Frontal cortex (tissue), 4 donors: ENCODE measurements at places on chromosomes 11 and 22. TPM values are rescaled to one million over a fixed set of nuclear protein-coding genes. Genes with fewer than 3 reads are reported as not detected.

Gene SHISAL1
- 20.8 TPM for total RNA-seq

Gene RBFOX2
- total RNA-seq: 390 TPM

Gene LAYN
- total RNA-seq: 4.1 TPM

Gene RFPL2
- 1.2 TPM for total RNA-seq

Gene SLC25A45
- 0.41 TPM for total RNA-seq

Gene SLC22A12
- total RNA-seq: not detected

Gene ABCC8
- 8.6 TPM for total RNA-seq

Gene MS4A14
- not detected for total RNA-seq

Gene HOATZ
- not detected for total RNA-seq

Gene CCDC188
- 0.82 TPM for total RNA-seq

Gene LINC01488
- total RNA-seq: not detected

Gene TCIRG1
- total RNA-seq: 2.4 TPM

Gene PANX3
- not detected for total RNA-seq
